Inflammatory macrophage (primary cell): ENCODE measurements at places on chromosomes 2 and 18.

DNA sequence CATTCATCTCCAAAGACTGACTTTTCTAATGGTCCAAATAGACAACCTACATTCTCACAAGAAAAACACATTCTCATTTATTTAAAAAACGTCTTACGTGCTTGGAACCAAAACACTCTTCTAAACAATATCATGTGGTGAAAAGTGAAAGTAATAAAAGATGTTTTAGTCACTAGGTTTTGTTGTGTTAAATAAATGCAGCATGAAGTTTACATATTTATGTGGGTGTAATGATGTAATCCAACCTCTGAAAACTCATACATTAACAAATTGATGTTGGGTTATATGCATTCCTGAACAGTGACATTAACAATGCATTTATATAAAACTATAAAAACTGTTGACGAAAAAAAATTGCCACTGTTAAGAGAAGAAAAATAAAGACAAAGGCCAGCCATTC is 55.1 kb upstream of the ACVR2A start:
- DNase-seq = no peak

DNA sequence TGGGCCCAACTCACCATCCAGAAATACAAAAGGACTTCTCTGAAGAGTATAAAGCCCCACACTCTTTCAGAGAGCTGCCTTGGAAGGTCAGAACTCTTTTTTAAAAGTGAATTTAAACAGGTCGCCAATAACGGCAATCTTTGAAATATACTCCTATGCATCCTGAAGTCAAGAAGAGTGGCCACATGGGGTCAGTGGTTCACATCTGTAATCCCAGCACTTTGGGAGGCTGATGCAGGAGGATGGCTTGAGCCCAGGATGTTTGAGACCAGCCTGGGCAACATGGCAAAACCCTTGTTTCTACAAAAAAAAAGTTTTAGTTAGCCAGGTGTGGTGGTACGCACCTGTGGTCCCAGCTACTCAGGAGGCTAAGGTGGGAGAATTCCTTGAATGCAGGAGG is 68.1 kb upstream of the FZD7 start:
- no peak for DNase-seq

DNA sequence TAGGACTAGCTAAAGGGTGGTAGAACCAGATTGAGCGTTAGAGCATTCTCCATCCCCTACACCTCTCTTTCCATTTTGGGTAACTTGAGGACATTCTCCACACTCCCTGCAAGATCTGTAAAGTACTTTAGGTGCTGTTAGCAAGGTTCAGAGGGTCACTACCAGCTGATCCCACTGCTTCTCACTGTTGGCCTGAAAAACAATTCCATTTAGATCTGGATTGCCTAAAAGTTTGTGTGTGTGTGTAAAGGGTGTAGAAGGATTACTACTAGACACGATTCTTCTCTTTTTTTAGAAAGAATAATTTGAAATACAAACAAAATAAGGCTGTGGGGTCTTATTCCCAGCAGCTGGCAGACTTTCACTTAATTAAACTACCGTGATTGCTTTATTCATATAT is 95.1 kb upstream of the TMEM178A start:
- no peak for DNase-seq

GRCh38 chr2:207867056-207867455 is 97.3 kb upstream of the FZD5 start:
- no peak for DNase-seq

DNA sequence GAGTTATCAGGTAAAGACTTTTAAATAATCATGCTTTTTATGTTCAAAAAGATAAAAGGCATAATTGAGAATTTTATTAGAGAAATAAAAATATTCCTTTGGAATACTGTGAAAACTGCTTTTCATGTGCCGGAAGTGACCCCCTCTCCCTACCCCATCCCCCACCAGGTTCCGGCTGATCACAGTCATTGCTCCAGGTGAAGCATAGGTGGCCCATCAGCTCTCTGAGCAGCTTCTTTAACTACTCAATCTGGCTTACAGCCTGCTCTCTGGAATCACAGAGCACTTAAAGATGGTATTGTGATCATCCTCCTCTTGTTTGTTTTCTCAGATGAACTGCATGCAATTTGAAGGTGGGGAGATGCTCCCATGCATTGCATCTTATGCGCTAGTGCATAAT is 257.7 kb downstream of the EN1 start:
- no peak for DNase-seq

DNA sequence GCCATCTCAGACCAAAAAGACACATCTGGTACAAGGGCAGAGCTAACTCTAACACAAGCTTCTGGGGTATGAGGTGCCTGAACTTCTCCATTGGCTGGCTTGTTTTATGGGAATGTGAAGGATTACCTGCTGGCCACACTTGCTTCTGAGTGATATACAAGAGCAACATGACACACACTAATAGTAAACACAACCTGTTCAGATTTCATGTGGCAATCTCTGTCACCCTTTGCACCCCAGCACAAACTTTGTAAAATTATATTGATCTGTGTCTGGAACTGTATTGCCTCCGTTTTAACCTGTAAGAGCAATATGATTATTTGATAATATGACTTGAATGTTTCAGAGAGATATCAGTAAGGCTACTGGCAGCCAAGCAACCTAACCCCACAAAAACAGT is 276.7 kb downstream of the CCDC85A start:
- no peak for DNase-seq

DNA sequence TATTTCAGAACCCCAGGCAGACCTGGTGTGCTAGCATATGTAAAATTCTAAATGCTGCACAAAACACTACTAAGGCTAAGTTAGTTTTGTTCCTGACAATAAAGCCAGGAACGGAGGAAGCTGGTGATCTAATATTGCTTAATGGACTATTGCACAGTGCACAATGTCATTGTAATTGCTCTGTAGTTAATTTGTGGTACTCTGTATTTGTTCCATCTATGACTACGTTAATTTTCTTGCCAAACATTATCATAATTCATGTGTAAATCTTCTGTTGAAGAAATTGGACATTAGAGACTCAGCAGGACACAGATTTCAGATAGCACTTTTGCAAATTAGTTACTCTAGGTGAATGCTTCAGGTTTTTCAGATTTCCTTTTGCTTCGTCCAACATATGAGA is 232.3 kb downstream of the RIT2 start:
- no peak for DNase-seq

GRCh38 chr18:35158728-35159450 is 81.9 kb upstream of the ZNF397 start:
- peak; percentile 76 for DNase-seq

DNA sequence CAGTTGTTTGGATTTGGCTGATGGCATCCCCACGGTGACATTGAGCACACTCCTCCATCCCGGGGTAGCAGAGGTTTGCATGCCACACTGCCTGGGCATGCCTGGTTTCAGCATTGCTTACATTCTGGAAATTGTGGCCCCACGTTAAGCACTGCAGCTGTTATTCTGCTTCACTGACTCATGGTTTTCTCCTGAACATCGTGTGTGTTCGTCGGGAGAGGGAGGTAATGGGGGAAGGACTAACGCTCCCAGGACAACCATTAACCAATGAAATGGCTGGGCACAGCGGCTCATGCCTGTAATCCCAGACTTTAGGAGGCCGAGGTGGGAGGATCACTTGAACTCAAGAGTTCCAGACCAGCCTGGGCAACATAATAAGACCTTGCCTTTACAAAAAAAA is 28.2 kb upstream of the YWHAQ start:
- no peak for DNase-seq

GRCh38 chr2:63639344-63639743 is 50.6 kb downstream of the MDH1 start:
- DNase-seq = no peak

DNA sequence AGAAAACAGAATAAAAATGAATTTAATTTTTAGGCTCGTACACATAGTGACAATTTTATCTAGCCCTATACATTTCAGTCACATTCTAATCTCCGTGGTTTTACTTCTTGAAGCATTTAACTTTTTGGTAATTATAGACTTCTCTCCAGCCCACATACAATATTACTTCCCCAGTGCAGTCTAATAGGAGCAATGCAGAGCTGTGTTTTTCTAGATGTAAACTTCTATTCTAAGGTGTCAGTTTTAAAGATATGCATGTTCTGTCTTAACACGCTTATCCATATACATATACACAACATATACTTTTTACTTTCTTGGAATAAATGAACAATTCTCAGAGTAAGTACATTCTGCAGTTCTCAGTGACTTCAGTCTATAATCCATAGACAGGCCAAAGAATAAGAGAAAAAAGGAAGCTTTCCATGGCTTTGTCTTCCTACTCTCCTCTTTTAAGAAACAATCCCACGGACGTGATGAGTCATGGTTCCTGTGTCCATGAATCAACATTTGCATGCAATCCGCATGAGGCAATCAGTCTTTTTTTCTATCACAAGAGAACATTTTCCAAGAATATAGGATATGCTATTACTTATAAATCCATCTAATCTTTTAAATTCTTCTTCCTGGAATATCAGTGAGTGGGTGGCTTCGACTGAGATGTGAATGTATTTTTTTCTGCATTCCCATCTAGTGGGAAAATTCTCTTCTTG is 42.8 kb downstream of the CCDC102B start:
- DNase-seq = peak; percentile 96

- peak; percentile 7 for DNase-seq
Observed at GRCh38 chr2:159793326-159793725, 4.7 kb downstream of the CD302 start.

- no peak for DNase-seq
Observed at GRCh38 chr2:189618197-189618596, 37.6 kb upstream of the SLC40A1 start.

DNA sequence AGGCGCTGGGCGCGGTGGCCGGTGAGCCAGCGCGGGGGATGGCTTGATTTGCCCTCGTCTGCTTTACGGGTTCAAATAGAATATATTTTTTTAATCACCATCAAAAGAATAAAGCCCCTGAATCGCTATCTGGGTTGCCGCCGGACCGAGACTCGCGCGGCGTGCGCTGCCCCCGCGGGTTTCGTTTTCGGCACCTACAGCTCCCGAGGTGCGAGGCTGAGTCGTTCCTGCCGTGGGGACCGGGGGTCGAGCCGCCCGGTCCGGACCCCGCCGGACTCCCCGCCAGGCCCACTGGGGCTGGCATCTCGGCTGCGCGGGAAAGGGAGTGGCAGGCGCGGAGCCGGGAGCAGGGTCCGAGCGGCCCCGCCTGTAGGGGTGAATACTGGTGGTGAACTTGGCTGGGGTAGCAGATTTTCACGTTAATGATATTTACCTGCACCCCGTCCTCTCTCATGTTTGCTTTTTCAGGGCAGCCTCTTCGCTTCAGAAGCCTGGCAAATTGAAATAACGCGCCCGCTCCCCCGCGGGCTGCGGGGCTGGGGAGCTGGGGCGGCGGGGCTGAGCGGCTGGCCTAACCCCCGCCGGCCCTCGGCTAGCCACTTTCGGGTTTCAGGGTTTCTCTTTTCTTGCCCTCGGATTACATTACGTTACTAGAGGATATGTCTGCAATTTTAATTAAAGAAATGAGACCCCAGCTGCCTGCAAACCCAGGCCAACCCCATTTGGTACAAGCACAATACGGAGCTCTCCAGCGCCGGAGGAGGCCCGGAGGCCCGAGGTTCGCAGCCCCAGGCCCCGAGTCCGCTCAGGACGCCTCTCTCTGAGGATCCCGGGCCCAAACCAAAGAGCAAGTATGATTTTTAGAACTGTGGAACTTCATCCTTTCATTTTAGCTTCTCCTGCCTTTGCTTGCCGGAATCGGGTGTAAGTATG is 1.7 kb upstream of the CELF4 start:
- DNase-seq = no peak

DNA sequence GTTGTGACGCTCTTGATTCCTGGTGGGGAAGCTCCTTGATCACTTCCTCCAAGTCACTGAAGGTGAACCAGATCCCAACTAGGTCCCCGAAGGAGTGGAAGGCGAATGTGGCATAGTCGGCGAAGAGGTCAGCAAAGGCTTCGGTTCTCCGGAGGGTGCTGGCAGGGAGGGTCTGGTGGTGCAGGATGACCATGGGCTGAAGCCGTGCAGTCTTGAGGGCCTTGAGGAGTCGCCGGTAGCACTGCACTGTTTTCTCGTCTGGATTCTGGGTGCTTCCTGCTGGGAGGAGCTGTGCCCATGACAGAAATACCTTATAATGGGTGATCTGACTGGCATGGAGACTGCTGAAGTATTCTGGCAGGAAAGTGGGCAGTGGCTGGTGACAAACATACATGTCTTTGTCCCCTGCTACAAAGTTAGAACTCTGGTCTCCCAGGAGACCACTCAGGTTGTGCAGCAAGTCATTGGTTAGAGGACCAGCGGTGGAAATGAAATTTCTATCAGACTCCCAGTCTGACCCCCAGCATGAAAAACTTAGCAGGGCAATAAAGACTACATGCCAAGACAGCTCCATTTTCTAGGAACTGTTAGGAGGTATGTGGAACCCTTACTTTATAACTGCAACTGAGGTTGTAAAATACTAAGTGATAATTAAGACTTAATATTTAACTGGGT is at the start of gene LCT:
Gene LCT (minus strand): TSS at position 589 of the 675 bp plus-strand sequence. CDS start 15 bp downstream, at position 574.
- DNase-seq = no peak

- peak; percentile 24 for DNase-seq
Observed at GRCh38 chr2:39631718-39632117, 34.0 kb upstream of the TMEM178A start.

DNA sequence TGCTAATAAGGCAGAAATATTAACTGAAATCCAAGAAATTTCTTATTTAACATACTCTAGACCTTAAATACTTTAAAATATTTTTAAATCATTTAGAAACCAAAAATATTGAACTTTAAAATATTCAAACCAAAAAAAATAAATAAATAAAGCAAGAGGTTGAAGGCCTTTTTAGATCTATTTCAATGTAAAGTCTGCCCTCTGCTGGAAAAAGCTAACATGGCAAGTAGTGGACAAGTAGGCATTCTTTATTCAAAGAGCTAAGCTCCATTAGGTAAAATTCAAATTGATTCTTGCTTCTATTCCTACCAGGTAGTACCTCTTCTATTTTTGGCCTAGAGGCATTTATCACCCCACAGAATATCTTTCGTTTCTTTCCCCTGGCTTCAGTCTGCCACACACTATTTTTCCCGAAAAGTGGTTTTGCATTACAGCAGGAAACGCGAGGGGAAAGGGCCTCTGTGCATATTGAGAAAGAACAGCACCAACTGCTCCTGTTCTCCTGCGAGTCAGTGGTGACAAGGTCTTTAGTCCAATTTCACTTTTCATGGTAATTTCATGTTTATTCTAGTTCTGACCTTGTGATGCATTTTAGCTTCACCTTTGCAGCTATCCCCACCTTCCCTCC is 20.4 kb downstream of the IFIH1 start:
- DNase-seq = peak; percentile 80

GRCh38 chr18:45560870-45561269 is 54.4 kb upstream of the SLC14A2 start:
- DNase-seq = no peak

- no peak for DNase-seq
Observed at GRCh38 chr2:240932724-240933047, 26.6 kb downstream of the CROCC2 start.
